ENCODE measurements at places on chromosomes 4 and X.

- no peak for DNase-seq
These were observed 26.3 kb upstream of the TRPC3 start for GRCh38 chr4:121978172-121978516.

DNA sequence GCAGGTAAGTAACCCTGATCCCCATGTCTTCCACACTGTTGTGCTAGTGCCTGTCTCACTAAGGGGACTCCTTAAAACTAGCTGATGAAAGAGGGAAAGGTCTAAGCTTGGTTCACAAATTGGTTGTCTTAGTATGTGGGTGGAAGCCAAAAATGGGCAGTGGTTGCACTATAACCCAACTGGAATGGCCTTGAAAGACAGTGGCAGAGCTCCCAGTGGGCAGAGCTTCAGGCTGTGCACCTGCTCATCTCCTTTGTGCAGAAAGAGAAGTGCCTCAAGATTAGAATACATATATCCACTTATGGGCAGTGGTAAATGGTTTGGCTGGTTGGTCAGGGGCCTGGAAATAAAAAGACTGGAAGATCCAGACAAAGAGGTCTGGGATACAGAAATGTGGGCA, 7.2 kb downstream of the SYN1 start:
- DNase-seq, result no peak

DNA sequence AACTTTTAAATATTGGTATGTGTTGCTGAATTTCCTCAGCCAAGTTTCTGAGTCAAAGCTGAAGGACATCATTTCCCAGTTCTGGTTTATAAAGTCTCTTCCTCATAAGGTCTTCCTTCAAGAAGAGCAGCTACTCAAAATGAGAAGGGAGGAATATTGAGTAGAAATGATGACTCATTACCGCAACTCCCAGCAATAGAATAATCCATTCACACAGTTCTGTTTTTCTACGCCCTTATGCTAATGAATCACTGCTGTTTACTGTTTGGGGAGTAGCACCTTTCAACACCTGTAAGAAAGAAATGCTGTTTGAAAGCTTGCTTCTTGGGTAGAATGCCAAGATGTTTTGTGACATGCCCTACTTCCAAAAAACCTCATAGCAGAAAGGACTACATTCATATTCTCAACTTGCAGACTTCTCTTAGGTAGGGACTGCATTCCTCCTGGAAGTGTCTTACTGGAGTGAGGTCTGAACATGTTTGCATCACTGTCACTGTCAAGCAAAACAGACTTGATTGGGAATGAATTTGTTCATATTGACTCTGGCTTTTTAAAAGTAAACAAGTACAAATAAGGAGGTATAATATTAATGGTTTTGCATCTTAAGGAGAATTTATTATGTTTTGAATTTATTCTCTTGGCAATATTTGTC, 147.2 kb upstream of the BANK1 start:
- no peak for DNase-seq

DNA sequence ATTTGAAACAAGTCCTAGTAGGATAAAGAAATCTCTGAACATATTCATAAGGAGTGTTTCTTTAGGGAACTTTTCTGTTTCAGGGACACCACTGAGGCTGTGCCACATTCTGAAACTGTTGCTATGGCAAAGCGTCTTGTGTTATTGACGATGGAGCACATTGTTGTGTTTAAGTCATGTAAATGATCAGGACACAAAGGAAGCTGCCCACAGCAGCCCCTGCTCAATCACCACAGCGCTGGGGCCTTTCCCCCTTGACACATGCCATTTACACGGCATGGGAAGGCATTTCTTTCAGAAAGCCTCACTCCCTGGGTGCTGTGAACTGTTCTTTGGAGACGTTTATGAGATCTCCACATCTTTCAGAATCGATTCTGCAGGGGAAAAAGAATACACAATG, 39.8 kb upstream of the MID1 start:
- no peak for DNase-seq

- no peak for DNase-seq
These were observed 391 bp upstream of the IDUA start for GRCh38 chr4:986428-986878.

Data from CD4-positive, alpha-beta T cell treated with Interleukin-6 at 100 ng/mL for 8 hours (primary cell).